ENCODE measurements at places on chromosomes 6 and 20.
A peak's percentile ranks its signal among the peaks of the same experiment; 100 is the strongest.

GRCh38 chr6:109939654-109940053 is 38.5 kb upstream of the GPR6 start:
- no peak for DNase-seq

DNA sequence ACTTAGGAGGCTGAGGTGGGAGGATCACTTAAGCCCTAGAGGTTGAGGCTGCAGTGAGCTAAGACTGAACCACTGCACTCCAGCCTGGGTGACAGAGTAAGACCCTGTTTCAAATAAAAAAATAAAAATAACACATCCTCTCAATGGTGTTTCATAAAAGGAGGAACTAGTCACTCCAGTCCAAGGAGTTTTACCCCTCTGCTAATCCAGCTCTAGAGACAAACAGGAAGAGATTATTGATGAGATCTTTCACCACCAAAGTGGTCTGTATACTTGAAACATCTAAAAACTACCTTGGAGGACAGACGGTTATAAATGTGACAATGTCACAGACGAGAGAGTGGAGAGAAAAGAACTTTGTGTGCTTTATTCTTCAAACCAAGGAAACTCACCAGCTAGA is 58.2 kb downstream of the PIGU start:
- DNase-seq, result no peak

- DNase-seq, result no peak
Measured at GRCh38 chr20:52193133-52193532, 1.6 kb upstream of the ZFP64 start.

- DNase-seq, result no peak
Measured at GRCh38 chr6:40056865-40057264, 122.6 kb upstream of the MOCS1 start.

DNA sequence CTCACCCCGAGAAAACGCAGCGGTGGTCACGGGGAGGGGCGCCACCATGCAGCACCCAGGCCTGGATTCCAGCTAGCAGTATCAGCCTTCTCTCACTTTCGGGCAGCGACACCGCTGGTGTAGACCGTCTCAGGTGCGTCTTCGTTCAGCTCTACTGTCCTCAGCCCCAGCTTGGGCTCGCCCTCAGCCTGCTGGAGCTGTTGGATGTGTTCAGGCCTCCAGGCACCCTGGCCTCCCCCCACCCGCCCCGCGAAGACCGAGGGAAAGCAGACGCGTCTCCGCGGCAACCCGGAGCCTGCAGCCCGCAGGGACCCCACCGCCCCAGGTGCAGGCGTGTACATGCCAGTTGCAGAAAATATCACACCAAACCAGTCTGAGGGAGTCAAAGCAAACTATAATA is 60.8 kb upstream of the CARMIL1 start:
- DNase-seq, result no peak

DNA sequence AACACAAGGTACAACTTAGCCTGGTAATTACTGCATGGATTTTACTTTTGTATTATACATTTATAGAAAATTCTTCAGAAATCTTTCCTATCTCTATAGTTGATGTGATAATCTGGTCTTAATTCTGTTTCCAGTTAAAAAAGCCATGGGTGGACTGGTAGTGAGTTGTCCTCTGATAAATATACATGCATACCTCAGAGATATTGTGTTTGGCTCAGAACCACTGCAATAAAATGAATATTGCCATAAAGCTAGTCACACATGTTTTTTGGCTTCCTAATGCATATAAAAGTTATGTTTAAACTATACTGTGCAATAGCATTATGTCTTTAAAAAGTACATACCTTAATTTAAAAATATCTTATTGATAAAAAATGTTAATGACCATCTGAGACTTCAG is 708.6 kb upstream of the MARCKS start:
- no peak for DNase-seq

- DNase-seq, result peak; percentile 9
Measured at GRCh38 chr6:157962601-157963302, 18.9 kb upstream of the SYNJ2 start.

DNA sequence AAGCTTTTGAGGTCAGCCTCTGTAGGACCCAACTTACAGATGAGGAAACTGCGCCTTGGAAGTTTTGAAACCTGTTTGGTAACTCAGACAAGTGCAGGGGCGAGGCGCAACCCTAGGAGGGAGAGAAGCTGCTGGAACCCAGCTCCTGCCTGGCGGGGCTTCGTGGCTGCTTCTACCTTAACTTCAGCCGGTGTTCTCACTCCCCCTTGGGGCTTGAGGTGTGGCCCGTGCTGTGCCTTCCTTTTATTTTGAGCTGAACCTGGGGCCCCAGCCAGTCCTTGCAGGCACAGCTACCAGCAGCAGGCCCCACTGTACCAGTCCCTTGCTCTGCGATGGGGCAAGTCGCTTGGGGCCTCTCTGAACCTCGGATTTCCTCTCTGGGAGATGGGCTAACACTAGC is 12.0 kb downstream of the RBM38 start:
- DNase-seq, result no peak

- no peak for DNase-seq
Measured at GRCh38 chr20:23381876-23382275, 19.9 kb downstream of the GZF1 start.

DNA sequence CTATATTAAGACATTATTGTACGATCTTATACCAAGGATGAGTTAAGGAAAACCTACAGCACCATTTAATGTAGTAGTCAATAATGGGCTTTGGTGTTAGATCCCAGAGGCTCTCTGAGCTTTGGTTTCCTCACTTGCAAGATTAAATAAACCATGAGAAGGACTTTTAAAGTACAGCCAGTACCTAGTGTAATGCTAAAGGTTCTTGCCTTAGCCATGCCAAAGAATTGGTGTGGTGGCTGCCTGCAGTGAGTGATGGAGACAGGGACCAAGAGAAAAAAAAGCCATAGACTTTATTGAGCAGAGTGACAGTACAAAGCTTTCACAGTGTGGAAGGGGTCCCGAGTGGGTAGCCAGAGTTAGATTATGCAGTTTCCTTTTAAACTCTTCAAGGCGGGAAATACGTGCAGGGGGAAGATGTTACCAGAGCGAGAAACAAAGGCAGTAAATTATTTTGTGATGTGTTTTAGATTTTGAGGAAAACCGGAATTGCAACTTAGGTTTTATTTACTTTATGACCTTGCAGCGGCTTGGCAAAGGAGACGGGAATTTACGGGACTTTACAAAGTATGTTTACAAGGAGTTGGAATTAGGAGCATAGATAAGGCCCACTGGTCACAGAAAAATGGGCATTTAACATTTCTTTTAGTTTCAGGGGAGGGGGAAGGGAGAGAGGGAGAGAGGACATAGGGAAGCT is 100.4 kb downstream of the MYO6 start:
- DNase-seq, result no peak

- DNase-seq, result no peak
Measured at GRCh38 chr20:34495307-34495706, 20.9 kb upstream of the DYNLRB1 start.

Data from CD4-positive, alpha-beta T cell treated with Interleukin-17A for 4 hours (primary cell).